NCI-H1417 (cell line): ENCODE measurements at places on chromosomes 11 and 22.

DNA sequence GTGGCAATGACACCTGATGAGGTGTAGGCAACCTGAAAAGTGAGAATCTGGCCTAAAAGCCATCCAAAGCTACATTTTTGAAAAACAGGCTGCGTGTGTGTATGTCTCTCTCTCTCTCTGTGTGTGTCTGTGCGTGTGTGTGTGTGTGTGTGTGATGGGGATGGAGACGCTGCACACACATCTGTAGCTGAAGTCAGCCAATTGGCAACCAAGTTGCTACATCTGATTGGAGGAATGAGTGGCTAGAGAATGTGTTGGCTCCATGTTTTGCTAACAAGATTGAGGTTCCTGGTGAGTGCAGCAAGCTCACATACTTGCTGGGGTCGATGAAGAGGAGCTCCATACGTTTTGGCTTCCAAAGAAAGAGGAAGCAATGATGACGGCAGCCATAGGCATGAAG lies 311.4 kb upstream of the NCAM1 start:
- DNase-seq, result no peak

DNA sequence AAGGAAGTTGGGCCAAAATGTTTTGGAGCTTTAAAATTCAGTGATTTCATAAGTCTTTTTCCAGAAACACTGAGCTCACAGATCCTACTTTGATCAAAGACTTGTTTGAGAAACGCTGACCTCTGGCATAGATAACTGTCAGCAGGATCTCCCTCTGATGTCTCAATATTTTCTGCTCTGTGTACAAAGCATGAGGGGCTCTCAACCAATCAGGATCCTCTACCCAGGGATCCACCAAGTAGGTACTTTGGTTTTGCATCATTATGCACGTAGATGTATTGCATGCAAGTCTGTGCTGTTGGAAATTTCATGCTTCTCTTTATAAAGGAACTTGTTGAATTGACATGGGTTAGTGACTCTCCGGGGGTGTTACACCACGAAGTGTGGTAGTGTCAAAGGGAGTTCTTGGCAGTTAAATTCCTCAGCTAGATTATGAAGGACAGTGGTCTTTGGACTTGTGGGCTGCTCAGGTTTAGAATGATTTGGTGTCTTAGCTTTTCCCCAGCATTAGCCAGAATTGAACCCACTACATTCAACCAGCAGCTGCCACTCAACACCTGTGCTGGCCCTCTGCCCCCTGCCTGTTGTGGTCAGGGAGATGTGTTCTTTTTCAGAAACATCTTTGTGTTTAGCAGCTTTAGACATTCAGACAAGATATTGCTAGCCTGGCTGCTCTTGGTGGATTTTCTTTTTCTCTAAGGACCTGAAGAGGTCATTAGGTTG lies 1.7 kb upstream of the DIXDC1 start:
- DNase-seq, result peak; percentile 33

- no peak for DNase-seq
Observed at GRCh38 chr11:122145715-122146274, 29.8 kb upstream of the BLID start.

GRCh38 chr11:92738276-92738675 lies 231.2 kb upstream of the MTNR1B start:
- no peak for DNase-seq

- DNase-seq, result no peak
Observed at GRCh38 chr22:22818202-22818538, 69.4 kb upstream of the IGLL5 start.

GRCh38 chr11:2766166-2766565 lies 66.4 kb upstream of the KCNQ1OT1 start:
- DNase-seq, result no peak

- DNase-seq, result no peak
Observed at GRCh38 chr11:103380031-103380430, 270.8 kb downstream of the DYNC2H1 start.

DNA sequence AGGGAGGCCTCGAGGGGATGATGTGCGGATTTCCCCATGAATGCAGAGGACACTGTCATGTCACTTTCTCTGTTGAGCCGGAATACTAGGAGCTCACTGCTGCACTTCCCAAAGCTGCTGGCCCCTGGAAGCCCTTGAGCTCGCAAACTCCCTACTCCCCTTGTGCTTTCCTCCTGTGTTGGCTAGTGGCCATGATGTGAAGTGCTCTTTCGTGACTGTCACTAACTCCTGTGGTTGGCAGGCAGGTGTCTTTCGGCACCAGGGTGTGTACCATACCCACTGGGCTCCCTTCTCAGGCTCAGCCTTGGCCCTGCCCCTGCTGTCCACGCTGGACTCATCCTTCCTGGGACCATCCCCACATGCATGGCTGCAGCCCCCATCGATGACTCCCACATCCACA lies 86.2 kb downstream of the BTBD10 start:
- no peak for DNase-seq

DNA sequence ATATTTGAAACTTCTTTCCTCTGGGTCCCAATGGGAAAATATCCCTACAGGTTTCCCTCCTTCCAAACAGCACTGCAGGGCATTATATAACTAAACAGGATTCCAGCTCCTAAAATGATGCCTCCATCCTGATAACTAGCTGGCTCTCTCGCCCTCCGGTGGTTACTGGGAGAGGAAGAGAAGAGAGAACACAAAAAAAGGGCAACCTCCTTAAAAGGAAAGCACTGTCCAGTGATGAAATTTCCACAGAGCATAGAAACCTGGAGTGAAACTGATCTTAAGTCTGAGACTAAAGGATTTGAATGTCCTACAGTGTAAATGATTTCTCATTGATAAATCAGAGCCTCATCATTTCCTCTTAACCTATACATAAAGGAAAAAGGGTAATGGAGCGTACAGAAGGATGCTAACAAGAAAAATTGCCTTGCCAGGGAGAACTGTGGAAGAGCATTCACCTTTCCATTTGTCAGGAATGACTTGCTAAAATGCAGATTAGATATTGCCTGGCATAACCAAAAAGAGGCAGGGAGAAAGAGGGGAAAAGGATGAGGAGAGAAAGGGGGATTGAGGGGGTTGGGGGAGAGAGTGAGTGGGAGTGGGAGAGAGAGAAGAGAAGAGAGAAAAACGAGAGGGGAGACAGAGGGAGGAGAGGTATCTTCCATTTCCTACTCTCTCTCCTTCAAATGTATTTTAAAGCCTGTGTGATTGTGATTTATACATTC lies 121.3 kb downstream of the APOL5 start:
- DNase-seq, result peak; percentile 38

DNA sequence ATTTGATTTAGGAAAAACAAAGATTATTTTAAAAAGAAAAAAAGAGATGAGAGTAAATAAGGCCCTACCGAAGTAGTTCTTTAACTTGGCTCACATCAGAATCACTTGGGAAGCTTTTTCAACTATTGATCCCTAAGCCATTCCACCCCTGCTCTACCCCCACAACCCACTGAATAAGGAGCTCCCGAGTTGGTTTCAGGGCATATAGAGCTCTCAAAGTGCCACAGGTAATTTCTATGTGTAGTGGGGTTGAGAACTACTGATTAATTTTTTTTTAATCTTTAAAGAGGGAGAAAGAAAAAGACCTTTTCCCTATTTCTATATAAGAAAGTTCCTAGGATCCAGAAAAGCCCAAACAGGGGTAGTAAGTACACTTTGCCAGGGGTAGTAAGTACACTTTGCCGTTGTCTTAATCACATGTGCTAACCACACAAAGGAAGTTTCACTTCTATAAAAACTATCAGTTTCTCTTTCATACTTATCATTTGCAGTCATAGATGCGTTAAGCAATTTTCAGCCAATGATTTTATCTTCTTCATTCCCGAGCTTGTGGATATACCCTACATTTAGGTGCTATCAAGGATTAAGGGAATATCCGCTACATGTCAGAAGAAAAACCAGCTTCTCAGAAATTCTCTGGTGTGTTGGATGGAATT lies 108.4 kb upstream of the ZC3H12C start:
- no peak for DNase-seq

- no peak for DNase-seq
Observed at GRCh38 chr11:75004215-75004614, 15.5 kb downstream of the NEU3 start.

- peak; percentile 21 for DNase-seq
Observed at GRCh38 chr11:84234011-84234410, 947.8 kb upstream of the CCDC90B start.

DNA sequence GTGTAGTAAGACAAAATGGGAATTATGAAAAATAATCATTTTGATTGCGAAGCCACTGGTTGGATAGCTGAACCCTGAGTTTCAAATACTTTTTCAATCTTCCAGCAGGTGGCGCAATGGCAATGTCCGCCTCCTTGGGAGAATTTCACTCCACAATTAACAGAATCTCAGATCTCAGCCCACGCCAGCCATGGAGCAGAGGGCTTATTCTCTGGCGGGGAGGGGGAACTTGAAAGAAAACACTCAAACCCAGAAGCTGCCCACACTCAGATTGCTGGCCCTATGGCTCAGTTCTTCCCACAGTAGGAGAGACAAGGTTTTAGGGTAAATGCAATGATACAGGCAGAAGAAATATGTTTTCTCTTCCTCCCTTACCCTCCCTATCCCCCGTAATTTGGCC lies 38.7 kb upstream of the RCN1 start:
- peak; percentile 63 for DNase-seq
